ENCODE measurements at places on chromosomes 6 and 20.

DNA sequence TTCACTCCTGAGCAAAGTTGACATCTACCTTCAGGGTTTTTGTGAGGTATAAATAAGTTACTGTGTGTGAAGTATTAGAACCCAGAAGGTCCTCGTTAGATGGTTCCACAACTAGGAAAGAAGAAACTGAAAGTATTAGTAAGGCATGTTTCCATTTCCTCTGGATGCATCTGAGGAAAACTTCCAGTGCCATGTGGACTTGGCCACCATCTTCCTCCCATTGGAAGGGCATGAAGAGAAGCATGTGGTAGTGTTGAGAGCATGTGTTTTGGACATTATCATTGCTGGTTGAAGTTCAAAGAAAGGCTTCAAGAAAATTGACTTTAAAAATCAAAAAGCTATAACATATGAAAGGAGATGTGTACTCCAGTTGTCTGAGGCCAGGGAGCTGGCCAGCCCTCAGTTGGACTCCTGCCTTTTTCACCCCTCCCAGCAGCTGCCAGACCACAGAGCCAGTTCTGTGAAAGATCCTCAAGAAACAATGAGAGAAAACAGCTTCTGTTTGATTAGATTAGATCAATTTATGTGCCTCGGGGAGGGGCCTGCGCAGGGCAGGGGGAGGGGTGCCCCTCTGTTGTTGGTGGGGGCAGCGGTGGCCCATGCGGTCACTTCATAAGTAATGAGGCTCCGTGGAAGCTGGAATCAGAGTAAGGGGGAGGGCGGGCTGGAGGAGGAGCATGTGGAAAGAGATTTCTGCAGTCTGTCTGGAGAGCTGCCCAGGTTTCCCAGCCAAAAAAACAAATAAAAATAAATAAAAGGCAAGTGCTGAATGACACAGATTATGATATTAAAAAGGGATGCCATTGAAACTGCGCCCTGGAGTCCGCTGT, 154.0 kb downstream of the JARID2 start:
- DNase-seq, result no peak

GRCh38 chr6:136304410-136304809, 14.8 kb upstream of the BCLAF1 start:
- no peak for DNase-seq

GRCh38 chr20:2465100-2465499, 5.5 kb downstream of the SNRPB start:
- no peak for DNase-seq

DNA sequence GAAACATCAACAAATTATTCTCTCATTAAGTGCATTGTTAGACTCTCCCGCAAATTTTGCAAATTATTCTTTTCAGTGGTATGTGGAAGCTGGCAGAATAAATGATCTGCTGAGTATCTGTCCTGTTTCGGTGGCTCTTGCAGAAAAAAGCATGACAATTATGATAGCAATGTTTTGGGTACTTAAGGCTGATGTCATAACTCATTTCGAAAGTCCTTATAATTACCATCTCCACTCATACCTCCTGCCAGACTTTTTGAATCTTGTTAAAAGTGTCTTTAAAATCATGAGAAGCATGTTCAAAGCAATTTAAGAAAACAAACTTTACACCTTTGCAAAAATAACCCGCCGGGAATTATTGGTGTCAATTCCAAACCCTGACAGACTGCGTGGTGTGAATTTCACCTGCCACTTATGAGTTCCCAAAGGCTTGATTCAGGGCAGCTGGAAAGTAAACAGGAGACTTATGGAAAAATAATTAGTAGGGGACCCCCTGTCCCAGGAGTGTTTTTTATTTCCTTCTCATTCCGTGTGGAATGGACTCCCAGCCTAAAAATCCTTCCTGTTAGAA, 87.6 kb upstream of the E2F3 start:
- no peak for DNase-seq

DNA sequence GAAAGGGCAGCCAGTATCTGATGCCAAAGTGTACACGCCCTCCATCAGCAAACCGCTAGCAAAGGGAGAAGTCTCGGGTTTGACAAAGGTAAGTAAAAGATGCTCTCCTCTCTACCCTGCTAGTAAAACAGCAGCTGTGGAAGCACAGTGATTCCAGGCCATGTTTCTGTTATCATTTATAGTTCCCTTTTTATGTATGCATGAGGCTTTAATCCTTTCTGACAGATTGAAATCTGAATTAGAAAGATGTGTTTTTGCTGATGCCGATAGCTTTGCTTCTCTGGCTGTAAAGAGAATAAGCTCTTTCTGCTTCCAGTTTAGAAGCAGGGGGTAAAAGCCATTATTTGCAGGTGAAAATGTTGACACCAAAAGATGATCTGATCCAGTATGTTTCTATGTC, 392.4 kb upstream of the SOX4 start:
- DNase-seq, result no peak

- no peak for DNase-seq
These were observed 474.0 kb downstream of the TFAP2B start for GRCh38 chr6:51292659-51293058.

DNA sequence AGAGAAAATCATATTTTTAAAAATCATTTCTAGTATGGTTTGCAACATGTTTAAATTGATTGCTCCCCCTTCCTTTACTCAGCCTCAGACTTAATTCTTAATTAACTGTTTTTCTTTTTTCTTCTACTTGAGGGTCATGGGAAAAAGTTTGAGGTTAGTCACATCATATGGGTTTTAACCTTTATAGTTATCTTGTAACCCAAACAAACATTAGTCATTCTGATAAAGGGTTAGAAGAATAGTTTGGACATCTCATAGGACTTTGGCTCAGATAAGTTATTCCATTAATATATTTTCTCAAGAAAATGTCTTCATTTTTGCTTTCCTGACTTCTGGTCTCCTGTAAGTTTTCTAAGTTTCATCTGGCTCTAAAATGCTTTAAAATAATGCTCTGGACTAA, 34.5 kb upstream of the TSPYL1 start:
- no peak for DNase-seq

DNA sequence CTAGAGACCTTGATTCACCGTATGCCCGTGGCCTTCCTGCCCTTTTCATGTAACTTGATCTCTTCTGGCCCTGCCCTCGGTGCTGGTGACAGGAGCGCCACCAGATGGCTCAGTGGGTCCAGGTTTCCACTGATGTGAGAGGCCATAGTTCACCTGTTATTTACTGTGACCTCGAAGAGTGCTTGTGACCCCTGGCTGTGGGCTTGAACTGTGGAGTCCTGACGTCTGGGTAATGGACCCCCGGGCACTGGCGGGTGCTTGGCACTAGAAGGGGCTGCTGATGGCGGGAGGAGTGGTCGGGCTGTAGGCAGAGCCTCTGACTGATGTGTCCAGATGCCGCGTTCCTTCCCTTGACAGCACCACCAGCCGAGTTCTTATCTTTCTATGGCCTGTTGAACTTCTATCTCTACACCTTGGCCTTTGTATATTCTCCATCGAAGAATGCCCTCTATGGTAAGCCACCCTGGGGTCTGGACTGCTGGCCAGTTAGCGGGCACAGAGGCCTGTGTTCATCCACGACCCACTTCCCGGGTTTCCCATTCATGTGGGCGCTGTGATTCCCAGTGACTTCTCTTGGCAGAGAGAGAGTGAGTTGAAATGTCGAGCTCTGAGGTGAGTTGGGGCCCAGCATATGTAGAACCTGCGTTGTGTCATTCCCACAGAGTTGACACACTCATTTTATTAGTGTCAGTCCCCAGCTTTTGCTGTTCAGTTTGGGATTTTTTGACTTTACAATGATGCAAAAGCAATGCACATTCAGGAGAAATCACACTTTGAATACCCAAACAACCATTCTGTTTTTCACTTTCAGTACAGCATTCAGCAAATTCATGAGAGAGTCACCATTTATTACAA, 14.9 kb downstream of the DYNLT1 start:
- DNase-seq, result no peak

GRCh38 chr6:166253281-166253681, 54.9 kb downstream of the PRR18 start:
- DNase-seq, result no peak

DNA sequence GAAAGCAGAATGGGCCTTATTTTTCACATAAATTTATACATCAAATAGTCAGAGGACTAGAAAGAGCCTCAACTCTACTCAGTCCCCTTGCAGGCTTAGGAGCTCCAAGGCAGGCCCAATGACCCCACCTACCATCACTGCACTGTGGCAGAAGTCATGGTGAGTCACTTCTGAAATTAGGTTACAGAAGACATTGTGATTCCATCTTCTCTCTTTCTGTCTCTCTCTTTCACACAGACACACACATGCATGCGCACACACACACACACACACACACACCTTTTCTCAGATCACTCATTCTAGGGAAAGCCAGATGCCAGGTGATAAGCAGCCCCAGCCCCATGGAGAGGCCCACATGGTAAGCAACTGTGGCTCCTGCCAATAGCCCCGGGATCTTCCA, 103.8 kb downstream of the C6orf118 start:
- DNase-seq, result no peak

DNA sequence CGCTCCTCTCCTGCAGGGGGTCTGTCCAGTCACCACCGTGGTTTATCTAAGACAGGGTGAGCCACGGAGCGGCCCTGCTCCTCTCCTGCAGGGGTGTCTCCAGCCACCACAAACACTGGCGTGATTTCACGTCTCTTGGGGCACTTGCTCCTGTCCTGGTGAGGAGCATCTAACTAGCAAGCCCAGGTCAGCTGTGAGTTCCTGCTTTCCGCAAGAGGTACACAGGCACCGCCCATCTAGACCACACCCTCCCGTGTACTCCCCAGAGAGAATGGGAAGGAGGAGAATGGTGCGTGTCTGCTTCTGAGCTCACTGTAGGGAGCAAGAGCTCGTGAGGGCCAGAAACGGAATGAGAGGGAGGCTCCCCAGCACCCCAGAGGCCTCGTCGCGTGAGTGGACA, 40.7 kb downstream of the DACT2 start:
- DNase-seq, result no peak

GRCh38 chr6:87366072-87366827, 21.6 kb downstream of the C6orf163 start:
- no peak for DNase-seq

- DNase-seq, result no peak
These were observed 71.2 kb downstream of the PDE7B start for GRCh38 chr6:135922746-135923145.

DNA sequence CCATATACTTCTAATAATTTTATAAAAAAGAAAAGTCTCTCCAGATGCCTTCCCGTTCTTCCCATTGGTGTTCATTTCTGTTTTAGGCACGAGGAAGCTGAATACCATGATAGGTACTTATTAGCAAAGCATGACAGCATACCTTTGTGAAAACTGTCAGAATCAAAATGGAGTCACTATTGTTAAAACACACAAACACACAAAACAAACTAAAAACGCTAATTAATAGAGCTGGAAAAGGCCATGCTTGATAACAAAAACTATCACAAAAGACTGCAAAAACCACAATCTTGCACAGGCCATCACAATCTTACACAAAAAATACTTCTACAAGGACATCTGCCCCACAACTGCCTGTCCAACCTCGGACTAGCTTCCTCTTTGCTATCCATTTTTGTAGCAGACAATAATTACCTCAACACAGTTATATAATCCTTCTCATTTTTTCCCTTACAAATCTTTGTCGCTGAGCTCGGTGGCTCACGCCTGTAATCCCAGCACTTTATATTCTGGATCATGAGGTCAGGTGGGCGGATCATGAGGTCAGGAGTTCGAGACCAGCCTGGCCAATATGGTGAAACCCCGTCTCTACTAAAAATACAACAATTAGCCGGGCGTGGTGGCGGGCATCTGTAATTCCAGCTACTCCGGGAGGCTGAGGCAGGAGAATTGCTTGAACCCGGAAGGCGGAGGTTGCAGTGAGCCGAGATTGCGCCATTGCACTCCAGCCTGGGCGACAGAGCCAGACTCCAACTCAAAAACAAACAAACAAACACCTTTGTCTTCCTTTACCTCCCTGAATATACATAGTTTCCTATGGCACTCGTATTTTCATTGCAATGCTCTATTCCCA, 3.2 kb upstream of the ABT1 start:
- no peak for DNase-seq

DNA sequence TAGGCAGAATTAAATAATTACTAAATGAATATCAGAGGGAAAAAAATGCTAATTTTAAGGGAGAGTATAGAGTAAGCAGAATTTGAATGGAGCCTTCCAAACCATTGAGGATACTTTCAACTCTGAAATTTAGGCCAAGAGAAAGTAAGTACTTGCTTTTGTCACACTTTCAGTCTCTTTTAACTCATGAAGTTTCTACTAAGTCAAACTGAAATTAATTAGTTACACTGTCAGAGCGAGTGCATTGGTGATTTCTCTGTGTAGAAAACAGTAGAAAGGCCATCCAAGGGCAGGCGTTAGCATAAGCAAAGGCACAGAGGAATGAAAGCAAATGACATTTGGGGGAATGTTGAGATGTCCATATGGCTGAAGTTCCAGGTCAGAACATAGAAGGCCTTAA, 92.9 kb downstream of the PLEKHG1 start:
- no peak for DNase-seq

DNA sequence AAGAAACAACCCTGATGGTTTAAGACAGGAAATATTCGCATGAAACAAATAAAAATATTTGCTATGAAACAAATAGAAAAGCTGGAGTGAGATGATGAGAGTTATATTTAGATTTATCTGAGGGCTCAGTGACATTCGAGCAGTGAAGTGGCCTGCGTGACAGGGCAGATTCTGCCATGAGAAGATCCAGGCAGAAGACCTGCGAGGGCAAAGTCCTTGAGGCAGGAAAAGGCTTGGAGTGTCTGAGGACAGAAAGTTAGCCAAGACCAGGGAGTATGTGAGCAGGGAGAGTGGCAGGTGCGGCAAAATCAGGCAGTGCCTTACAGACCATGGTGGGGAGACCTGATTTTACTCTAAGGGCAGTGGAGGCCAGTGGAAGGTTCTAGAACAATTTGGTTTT, 66.9 kb upstream of the RIN2 start:
- no peak for DNase-seq

- no peak for DNase-seq
These were observed 296.3 kb upstream of the JAG1 start for GRCh38 chr20:10970109-10970508.

All from activated naive CD8-positive, alpha-beta T cell treated with anti-CD3 and anti-CD28 coated beads, Interleukin-2, amount 50 U/mL, for 16 hours (primary cell).